ENCODE measurements at places on chromosomes 5 and 9.
A peak's percentile ranks its signal among the peaks of the same experiment; 100 is the strongest.

DNA sequence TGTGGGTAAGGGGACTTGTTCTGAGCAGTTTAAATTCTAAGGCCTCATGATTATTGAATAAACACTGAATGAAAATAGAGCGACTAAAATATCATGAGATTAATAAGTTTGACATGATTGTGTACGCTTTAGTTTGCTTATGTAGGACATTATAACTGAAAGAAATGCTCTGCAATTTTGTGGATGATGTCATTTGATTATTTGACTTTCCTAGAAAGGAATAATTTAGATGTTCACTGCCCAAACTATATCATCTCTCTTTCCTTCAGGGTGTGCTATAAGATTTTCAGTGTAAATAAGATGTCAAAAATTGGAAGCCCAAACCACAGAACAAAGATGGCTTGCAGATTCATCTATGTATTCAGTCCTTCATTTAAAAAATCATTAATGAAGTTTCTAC, 115.7 kb upstream of the MTAP start:
- no peak for DNase-seq

- peak; percentile 67 for DNase-seq
Measured at GRCh38 chr9:136902259-136902821, 16.0 kb downstream of the TRAF2 start.

- no peak for DNase-seq
Measured at GRCh38 chr5:120365656-120366446, 98.2 kb upstream of the PRR16 start.

- no peak for DNase-seq
Measured at GRCh38 chr5:2158109-2158508, 275.4 kb upstream of the IRX4 start.
